Activated CD8-positive, alpha-beta memory T cell treated with anti-CD3 and anti-CD28 coated beads, Interleukin-2, amount 10 ng/mL, durations not matched to agents 7 days and 5 days (primary cell): ENCODE measurements at places on chromosomes 6 and 20.

DNA sequence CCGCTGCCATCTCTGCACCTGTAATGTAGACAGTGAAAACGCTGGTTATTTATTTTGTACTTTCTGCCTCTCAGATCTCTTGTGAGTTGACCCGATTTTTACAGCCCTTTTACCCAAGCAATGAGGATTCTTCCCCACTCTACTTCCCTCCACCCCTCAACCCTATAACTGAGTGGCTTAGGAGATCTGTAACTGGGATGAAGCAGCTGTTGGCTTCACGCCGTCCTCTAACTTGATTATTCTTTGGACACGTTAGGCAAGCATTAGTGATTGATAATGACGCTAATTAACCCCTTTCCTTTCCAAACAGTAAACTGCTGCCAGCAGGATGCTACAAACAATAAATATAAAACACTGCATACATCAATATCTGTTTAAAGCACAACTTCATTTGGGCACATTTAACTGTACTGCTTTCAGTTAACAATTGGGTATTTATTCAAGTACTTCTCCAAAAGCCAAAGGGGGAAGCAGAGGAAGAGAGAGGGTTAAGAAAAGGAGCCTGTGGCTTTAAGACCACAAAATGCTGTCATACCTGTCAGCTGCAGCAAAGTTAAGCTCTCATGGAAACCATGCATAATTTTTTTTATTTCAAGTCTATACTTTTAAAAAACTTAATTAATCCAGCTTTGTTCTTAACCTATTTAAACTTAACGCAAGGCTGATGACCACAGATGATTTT is 21.2 kb downstream of the TFAP2A start:
- H3K27ac ChIP-seq, result no peak overlapping the region
- H3K4me3 ChIP-seq, result no peak overlapping the region
- H3K36me3 ChIP-seq, result peaks cover 7% of the 10 kb centered on the region
- H3K27me3 ChIP-seq, result peaks cover 93% of the 10 kb centered on the region
- no peak for DNase-seq

DNA sequence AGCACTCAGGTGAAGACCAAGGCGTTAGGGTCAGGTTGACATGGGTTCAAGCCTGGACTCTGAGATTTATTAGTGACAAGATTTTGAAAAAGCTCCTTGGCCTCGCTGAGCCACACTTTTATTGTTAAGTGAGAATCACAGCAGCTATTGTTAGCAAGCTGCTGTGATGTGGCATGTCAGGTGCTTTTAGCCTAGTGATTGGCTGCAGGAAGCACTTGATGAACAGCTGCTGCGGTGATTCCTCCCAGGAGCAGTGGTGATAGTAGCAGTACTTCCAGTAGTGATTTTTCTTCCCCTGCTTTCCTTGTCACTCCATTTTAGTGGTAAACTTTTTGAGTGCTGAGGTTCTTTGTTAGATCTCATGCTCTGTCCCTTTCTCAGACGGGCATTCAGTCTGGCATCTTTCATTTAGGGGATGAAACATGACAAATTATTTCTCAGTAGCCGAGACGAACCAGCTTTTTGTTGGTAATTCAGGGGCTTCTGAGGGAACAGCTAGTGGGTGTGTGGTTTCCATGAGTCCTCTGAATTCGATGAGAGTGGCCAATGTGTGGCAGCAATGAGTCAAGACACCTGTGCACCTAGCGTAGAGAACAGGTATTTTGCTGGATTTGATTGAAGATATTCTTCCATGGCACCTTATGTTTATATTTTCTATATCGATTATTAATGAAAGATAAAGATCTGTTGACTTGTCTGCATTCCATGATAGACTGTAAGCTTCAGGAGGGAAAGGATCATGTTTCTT is 696.7 kb downstream of the DHX35 start:
- H3K36me3 ChIP-seq, result no peaks in the 10 kb centered on the region
- H3K4me3 ChIP-seq, result no peak overlapping the region
- H3K4me1 ChIP-seq, result no peaks in the 10 kb centered on the region
- no peaks in the 10 kb centered on the region for H3K27me3 ChIP-seq
- no peak overlapping the region for H3K27ac ChIP-seq

GRCh38 chr6:41043151-41043550 is 884 bp downstream of the TSPO2 start:
- no peak for DNase-seq
- H3K27ac ChIP-seq, result no peak overlapping the region
- no peak overlapping the region for H3K4me3 ChIP-seq
- H3K27me3 ChIP-seq, result no peaks in the 10 kb centered on the region
- H3K4me1 ChIP-seq, result peaks cover 6% of the 10 kb centered on the region
- no peaks in the 10 kb centered on the region for H3K36me3 ChIP-seq

DNA sequence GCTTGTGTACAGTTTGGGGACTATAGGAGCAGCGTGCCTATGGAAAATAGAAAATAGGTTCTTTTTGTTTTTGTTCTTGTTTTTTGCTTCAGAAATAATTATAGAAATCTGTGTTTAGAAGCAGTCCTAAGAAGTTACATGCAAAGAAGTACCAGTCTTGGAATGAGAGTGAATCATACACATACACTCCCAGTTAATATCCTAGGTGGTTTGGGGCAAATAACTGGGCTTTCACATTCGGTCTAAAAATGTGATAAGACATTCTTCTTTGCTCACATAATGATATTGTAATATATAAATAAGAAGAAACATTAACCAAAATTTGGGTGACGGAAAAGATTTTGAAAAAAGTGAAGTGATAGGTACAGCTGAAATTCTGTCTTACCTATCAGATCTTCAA is 61.0 kb downstream of the ENPP1 start:
- no peak for DNase-seq
- H3K4me1 ChIP-seq, result peaks cover 1% of the 10 kb centered on the region
- H3K27me3 ChIP-seq, result peaks cover 7% of the 10 kb centered on the region
- H3K27ac ChIP-seq, result no peak overlapping the region

DNA sequence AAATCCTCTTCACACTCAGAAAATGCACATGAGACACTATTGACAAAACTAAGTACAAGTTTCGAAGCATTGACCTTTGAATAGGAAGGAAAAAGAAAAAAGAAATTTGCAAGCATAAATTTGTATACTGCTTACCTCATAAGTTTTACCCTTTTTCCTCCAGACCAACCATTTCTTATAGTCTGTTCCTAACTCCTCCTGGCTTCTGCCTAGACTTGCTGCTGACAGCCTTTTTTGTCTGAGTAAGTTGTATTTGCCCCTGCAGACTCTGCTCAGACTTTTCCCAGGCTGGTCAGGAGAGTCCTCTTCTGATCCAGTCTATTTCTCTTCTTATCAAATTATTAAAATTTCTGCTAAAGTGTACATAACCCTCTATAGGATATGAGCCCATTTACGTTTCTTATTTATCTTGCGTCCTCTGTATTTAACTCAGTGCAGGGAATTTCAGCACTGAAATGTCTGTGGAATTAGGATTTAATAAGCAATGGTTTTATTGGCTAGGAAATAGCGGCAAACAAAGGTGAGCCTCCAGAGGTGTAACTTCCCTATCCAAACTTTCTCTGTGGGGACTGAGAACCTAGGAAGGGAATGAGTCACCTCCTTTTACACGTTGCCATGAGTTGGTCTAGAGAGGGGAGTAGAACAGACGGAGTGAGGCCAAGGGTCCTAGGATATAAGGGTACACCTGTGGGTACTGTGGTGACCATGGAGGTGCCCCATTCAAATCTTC is 207.1 kb upstream of the MARCKS start:
- H3K4me3 ChIP-seq, result no peak overlapping the region
- no peaks in the 10 kb centered on the region for H3K27me3 ChIP-seq
- no peaks in the 10 kb centered on the region for H3K36me3 ChIP-seq
- H3K4me1 ChIP-seq, result no peaks in the 10 kb centered on the region
- no peak overlapping the region for H3K27ac ChIP-seq

- H3K4me3 ChIP-seq, result no peak overlapping the region
- DNase-seq, result no peak
- no peaks in the 10 kb centered on the region for H3K4me1 ChIP-seq
- peaks cover 24% of the 10 kb centered on the region for H3K27me3 ChIP-seq
Measured at GRCh38 chr20:36405255-36405654, 99.1 kb downstream of the DLGAP4 start.

DNA sequence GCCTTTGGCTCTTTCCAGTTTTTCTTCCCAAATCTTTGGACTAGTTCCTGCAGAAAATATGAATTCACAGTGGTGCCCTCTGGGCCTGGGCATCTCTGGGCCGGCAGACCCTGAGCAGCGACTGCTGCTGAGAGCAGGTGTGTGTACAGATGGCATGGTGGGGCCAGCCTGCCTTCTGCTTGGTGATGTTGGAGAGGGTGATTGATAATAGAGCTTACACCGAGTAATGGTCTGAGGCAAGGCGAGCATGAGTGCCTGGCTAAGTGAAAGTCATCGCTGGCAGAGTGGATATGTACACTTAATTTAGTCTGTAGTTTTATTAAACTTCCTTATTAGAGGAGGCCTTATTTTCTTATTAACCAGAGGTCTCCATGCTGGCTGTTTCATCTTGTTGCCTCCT is 156.9 kb downstream of the CDKAL1 start:
- no peak for DNase-seq
- H3K4me1 ChIP-seq, result peaks cover 14% of the 10 kb centered on the region
- H3K36me3 ChIP-seq, result peaks cover 10% of the 10 kb centered on the region
- H3K27ac ChIP-seq, result no peak overlapping the region
